ENCODE measurements at places on chromosomes 12 and 14.

DNA sequence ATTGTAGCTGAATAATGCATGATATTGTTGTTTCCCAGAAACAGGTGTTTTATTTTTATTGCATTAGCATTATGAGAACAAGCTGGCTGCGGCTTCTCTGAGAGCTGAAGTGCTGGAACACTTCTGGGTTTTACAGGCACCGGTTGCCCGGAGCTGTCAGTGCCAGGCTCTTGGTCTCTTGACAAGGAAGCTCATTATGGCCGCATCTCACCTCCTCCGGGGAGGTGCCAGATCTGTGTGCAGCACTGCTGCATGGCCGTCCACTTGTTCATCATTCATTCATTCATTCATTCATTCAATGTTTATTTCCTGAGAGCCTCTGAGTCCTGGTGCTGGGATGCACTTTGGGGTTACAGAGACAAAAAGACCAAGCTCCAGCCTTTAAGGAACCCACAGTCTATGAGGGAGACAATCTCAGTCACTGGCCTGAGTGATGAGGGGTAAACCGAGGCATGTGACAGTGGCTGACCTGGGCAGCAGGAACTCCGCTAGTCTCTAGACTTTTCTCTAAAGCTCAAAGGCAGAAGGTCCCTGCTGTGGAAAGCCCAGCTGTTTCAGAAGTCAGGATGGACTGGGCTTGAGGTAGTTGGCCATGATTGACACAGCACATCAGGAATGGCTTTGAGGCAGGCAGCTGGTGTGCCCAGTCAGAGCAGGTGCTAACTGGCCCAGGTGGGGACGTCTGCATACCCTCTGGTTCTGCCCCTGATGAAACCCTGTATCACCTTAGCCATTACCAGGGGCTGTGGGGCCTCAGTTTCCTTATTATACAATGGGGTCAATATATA, 181.0 kb downstream of the ADGRD1 start:
- no peak for DNase-seq

- DNase-seq, result no peak
Measured at GRCh38 chr12:131138638-131139362, 185.1 kb downstream of the ADGRD1 start.

GRCh38 chr12:22299294-22299912, 35.1 kb downstream of the ST8SIA1 start:
- DNase-seq, result no peak

DNA sequence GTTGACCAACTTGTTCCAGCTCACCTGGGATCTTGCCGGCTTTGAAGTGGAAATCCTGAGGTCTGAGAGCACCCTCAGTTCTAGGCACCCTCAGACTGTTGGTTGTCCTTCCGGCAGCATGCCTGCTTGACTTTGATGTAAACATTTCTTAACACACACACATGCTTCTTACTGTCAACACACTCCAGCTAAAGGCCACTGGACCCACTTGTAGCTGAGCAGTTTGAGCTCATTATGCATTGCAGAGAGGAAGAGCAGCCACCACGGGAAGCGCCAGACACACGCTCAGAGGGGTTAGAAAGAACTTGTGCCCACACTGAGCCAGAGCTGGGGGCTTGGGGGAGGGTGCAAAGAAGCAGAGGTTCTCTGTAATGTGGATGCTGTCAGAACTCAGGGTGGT, 55.8 kb downstream of the TNFAIP2 start:
- no peak for DNase-seq

DNA sequence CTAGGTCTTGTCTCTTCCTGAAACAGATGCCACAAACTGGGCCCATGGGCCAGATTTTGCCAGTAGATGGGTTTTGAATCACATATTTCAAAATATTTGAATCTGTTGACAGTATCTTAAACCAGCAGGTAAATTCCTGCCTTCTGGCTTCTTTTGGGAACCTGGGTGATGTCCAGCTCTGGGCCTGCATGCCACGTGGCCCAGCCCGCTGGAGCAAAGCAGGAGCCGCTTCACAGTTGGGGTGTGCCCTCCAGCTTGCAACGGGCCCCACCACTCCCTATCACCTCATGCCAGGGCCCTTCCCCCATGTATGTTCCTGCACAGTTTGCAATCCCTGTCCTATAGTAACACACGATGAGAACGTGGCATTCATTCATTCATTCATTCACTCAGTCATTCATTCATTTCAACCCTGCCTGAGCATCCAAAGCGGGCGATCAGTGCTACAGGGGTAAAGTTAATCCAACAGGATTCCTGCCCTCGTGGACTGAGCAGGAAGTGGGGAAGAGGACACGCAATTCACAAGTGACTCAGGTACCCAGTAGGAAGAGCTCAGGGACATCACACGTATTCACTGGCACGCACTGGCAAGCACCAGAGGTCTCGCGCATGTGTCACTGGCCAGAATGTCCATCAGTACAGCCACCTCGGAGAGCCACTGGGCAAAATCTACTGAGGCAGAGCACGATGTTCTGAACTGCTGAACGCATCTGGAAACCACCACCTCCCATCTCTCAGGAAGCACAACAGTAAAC, 27.8 kb downstream of the SCARB1 start:
- no peak for DNase-seq

All from NCI-H187 treated with DMSO at 0.1 percent for 48 hours (cell line).